ENCODE measurements at places on chromosomes 5 and 9.

DNA sequence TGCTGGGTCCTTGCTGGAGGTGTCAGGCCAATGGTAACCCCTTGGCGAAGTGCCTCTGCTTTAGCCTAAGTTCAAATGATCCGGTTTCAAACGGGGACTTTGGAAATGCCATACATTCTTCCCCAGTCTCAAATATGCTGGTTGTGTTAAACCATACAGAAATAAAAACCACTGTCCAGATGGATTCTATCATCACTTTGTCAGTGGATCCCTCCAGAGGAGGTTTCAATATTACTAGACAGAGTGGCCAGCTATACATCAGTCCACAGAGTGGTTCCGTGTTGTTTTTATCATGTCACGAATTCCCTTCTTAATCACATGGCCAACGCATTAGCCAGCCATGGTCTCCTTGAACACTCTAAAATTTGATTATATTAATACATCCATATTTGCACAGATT is 7.3 kb upstream of the RANBP17 start:
- no peak for DNase-seq

DNA sequence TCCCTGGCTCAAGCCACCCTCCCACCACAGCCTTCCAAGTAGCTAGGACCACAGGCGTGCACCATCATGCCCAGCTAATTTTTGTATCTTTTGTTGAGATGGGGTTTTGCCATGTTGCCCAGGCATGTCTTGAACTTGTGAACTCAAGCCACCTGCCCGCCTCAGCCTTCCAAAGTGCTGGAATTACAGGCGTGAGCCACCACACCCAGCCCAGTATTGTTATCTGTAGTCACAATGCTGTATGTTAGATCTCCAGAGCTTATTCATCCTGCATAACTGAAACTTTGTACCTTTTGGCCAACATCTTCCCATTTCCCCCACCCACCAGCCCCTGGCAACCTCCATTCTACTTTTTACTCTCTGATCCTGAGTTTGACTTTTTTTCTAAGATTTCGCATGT is 37.5 kb downstream of the CREBRF start:
- DNase-seq = no peak

DNA sequence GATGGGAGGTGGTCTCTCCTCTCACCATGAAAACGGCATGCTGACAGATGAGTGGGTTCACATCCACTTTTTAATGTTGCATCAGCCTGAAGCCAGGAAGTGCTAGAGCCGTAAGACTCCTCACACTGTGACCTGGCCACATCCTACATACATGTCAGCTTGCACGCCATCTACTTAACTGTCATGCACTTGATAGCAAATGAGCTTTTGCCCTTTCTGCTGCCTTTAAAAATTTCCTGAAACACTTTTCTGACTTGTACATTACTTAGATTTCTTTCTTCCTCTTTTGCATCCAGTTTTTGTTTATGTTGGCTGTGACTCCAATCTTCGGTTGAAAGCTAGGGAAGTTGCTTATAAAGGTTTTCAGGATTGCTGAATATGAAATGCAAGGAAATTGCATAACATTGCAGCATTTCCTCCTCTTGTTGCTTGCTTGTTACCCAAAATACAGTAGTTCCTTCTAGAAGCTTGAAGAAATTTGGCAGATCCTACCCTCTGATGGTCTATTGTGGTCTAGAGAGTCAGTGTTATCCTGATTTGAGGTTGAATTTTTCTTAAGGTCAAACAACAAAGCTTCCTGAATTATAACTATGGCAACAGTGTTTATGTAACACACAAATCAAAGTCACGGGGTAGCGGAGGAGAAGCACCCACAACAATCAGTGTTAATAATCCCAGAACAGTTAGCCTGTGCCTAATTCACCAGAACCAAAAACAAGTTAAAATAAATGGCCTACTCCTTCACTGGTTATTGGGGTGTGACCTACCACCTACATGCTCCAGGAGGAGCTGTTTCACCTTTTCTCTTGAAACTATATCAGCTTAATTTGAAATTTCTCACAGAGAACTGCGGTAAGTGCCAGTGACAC is 232.5 kb downstream of the ARHGAP26 start:
- DNase-seq = peak; percentile 86

DNA sequence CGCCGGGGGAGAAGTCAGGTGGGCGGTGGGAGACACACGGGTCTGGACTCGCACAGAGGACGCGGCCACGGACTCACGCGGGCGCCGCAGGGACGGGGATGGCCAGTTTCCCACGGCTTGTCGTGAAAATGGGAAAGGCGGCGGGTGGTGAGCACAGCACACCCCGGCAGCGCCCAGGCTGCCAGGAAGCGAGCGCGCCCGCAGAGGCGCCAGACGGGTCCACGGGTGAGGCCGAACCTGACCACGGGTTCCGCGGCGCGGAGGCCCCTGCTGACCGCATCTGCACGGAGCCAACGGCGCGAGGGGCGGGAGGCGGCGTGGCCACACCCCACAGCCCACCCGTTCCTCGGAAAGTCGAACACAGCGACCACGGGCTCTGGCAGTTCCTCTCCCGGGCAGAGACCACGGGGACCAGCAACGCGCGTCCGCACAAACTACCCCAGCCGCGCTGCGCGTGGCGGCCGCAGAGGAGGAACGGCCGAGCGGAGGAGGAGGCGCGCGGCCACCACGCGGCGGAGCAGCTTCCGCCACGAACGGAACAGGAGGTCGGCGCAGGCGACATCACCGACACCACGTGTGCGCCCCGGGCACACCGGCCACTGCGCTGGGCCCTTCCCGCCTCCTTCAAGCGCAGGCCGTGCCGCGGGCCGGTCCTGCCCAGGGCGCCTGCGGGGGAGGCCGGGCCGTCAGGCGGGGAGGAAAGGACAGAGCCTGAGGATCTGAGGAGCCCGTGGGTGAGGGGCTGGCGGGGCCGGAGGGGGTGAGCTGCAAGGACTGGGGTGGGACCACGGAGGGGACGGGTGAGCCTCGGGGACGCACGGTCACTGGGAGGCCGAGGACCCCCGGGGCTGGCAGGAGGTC is 5.6 kb downstream of the EXD3 start:
- no peak for DNase-seq

- DNase-seq = no peak
Observed at GRCh38 chr5:180395540-180396274, 42.6 kb upstream of the GFPT2 start.

DNA sequence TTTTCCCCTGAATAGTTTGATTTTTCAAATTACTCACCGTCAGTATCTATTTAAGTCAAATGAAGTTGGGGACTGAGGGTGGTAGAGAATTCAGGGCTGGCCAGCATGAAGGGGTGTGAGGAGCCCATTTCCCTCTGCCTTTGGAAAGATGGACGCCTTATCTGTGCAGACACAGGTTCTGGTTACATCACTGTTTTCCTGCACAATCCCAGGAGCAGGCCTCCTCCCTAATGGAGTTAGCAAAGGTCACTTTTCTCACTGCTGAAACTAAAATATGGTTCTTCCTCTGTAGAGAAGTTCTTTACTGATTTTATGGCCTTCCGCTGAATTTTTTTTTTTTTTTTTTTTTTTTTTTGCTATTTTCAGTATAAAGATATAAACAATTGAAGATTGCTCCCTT is 69.1 kb downstream of the FOXD1 start:
- DNase-seq = no peak

DNA sequence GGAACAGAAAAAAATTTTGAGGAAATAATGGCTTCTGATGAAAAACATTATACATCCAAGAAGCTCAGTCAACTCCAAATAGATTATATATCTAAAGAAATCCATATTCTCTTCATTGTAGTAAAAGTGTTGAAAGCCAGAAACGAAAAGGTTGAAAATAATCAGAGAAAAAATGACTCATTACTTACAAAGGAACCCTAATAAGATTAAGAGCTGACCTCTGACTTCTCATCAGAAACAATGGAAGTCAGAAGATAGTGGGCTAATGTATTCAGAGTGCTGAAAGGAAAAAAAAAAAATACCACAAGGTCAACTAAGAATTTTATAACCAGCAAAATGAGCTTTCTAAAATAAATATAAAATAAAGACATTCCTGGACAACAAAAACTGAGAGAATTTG is 60.0 kb downstream of the HSD17B4 start:
- peak; percentile 13 for DNase-seq

Measured in amniotic epithelial cell (primary cell).